NCI-H1694 treated with DMSO at 0.1 percent for 48 hours (cell line): ENCODE measurements at places on chromosomes 4 and X.

DNA sequence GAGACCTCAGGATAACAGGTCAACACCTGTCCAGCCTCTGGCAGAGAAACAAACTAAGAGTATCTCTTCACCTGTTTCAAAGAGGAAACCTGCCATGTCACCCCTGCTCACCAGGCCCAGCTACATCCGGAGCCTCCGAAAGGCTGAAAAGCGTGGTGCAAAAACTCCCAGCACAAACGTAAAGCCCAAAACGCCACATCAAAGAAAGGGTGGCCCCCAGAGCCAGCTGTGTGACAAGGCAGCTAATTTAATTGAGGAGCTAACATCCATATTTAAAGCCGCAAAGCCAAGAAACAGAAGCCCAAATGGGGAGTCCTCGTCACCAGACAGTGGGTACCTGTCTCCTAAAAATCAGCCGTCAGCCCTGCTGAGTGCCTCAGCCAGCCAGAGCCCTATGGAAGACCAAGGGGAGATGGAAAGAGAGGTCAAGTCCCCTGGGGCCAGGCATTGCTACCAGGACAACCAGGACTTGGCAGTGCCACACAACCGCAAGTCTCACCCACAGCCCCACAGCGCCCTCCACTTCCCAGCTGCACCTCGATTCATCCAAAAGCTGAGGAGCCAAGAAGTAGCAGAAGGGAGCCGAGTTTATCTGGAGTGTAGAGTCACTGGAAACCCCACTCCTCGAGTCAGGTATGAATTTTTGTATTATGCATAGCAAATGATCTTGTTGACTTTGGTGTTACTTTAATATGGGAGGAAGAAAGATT, 15.1 kb downstream of the PALLD start:
- no peak for DNase-seq

DNA sequence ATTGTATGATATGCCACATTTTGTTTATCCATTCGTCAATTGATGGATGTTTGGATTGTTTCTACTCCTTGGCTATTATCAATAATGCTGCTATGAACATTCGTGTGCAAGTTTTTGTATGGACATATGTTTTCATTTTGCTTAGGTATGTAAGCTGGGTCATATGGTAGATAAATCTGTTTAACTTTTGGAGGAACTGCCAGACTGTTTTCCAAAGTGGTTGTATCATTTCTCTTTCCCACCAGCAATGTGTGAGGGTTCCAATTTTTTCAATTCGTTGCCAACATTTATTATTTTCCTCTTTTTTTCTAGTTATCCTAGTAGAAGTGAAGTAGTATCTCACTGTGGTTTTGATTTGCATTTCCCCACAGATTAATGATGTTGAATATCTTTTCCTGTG, 71.8 kb downstream of the DIAPH2 start:
- no peak for DNase-seq

DNA sequence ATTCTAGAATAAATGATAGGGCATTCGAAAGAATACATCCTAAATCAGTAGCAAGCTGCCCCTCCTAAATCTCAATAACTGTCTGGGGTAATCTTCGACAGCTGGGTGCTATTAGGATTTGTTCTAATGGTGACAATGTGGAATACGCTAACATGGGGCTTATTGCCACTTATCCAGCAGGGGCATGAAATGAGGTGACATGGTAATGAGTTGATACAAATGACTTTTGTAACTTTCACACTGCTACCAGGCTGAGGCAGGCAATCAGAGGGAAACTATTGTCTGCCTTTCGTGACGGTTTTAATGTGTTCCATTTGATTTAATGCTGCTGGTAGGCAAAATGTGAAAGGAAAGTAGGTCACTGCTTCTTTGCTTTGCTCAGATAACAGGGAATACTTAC, 1047.4 kb upstream of the PABPC4L start:
- no peak for DNase-seq

GRCh38 chr4:89800527-89801103, 36.3 kb downstream of the SNCA start:
- no peak for DNase-seq
